ENCODE measurements at places on chromosomes 5 and 9.

GRCh38 chr9:31394015-31394473, 990.4 kb upstream of the ACO1 start:
- DNase-seq: no peak

GRCh38 chr9:132838291-132838690, 39.8 kb downstream of the AK8 start:
- no peak for DNase-seq

- DNase-seq: no peak
Observed at GRCh38 chr9:123738648-123739047, 191.3 kb downstream of the DENND1A start.

DNA sequence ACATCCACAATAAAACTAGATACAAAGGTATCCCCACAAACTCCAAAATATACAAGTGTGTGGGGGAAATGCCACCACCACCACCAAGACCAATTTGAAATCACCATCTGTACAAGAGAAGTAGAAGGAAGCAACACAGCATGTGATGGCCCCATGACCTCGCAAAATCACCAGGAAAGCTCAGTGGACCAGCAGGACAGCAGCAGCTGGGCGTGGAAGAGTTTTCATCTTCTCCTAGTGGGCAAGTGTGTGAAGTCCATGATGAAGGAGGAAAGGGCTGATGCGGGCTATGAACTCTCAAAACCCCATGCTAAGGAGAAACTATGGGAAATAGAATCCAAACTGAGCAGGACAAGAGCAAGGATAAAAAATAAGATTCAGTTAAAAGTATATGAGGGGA, 58.1 kb downstream of the GOLPH3 start:
- peak; percentile 54 for DNase-seq

DNA sequence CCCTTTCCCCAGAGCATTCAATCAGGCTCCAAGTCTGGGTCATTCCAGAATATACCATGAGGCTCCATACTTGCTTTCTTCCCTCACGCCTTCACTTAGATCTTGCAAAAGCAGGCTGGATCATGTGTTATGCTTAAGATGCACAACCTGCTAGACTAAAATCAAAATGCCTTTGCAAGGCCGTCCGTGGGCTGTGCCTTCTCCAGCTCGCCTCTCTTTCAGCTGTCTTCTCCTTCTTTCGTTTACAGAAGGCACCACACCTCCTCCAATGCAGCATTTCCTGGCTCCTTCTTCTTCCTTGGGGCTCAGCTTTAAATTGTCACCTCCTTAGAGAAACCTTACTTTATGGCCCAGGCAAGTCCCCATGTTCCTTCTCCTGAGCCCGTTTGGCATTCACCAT, 150.6 kb downstream of the ADCY2 start:
- DNase-seq: no peak

DNA sequence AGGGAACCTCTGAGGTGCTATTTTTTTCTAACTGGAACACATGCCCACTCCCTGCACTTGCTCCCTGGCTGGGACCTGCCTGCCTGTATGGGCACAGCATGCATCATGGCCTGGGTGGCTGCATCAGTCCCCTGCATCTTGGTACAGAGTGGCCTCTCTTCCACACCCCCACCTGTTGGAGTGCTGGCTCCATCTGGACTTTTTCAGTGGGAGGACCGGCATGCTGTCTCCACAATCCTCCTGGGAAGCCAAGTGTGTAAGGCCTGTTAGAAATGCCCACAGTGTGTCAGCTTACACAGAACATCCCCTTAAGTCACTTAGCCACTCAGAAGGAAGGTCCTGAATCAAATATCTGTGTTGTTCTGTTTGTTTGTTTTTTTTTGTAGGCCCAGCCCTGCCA, 102.9 kb downstream of the MARCHF3 start:
- peak; percentile 39 for DNase-seq

- DNase-seq: no peak
Observed at GRCh38 chr9:72978744-72979143, 25.9 kb upstream of the ALDH1A1 start.

DNA sequence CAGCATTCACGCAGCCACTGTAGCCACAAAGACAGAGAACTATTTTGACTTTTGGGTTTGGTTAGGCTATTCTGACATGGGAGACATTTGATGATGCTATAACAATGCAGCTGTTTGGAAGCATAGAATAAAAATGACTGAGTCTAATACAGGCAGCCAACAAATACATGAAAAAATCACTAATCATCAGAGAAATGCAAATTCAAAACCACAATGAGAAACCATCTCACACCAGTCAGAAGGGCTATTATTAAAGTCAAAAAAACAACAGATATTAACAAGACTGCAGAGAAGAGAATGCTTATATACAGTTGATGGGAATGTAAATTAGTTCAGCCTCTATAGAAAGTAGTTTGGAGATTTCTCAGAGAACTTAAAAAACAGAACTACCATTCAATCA, 107.1 kb upstream of the POC5 start:
- DNase-seq: no peak

- DNase-seq: no peak
Observed at GRCh38 chr9:16664211-16664610, 206.3 kb downstream of the BNC2 start.

- DNase-seq: no peak
Observed at GRCh38 chr9:123217128-123217654, 51.2 kb downstream of the STRBP start.

- DNase-seq: no peak
Observed at GRCh38 chr9:125752070-125752628, 5.0 kb downstream of the PBX3 start.

GRCh38 chr5:145072889-145073288, 762.3 kb downstream of the PRELID2 start:
- DNase-seq: no peak

GRCh38 chr5:173833196-173833985, 54.8 kb upstream of the CPEB4 start:
- peak; percentile 83 for DNase-seq

GRCh38 chr5:83714810-83715209, 5.8 kb downstream of the HAPLN1 start:
- no peak for DNase-seq

DNA sequence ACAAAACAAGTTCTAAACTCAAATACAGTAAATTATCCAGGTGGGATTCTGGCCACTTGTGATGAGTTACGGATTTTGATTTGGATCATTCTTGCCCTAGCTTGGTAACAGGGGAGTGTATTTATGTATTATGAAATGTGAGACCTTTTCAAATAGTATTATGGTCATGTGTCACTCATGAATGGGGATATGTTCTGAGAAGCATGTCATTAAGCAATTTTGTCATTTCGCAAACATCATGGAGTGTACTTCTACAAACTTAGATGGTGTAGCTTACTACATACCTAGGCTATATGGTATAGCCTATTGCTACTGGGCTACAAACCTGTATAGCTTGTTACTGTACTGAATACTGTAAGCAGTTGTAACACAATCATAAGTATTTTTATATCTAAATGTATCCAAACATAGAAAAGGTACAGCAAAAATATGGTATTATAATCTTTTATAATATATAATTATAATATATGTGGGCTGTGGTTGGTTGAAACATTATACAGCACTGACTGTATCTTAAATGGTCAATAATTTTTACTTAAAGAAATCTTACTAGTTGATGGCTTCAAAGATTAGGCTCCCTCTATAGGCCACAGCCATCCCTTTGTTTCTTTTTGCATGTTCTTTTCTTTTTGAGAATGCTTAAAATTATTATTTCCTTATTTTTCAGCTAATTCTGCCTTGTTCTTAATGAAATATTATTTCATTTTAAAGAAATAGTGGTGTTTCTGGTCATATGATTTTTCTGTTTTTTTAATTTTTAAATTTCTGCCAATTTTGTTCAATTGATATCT, 128.4 kb downstream of the MAST4 start:
- DNase-seq: peak; percentile 93

GRCh38 chr9:98038958-98039357, 17.6 kb upstream of the NANS start:
- DNase-seq: no peak

GRCh38 chr9:114281473-114282103, 41.3 kb upstream of the ORM1 start:
- no peak for DNase-seq

DNA sequence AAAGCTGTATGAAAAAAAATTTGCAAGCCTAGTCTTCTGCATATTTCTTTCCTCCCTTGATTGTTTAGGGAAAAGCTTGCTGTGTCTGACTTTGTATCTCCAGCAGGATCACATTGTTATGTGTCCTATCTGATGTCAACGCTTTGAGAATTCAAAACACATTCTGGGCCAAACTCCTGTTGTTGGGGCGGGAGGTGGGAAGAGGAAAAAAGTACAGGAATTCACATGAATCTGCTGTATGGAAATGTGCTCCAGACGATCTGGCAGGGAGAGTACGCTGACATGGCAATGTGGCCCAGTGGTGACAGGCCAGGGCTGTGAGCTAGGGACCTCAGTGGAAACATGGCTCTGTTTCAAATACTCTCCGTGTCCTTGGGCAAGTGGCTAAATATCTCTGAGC, 87.4 kb upstream of the GNA14 start:
- no peak for DNase-seq

DNA sequence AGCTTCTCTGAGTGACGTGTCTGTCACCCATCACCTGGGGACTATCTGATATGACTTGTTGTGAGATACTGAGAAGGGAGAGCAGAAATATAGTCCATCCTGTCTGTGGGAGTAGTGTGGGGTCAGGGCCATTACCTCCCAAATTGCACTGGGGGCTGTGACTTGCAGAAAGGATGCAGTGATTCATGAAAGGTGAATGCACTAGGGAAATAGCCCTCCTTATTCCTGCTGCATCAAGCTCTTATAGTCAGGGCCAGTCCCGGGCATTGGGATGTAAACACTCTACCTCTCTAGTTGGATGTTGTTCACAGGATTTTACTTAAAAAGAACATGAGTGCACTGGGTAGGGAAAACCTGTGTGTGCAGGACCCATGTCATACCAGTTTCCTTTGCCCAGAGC, 124.8 kb downstream of the STK32A start:
- DNase-seq: no peak

DNA sequence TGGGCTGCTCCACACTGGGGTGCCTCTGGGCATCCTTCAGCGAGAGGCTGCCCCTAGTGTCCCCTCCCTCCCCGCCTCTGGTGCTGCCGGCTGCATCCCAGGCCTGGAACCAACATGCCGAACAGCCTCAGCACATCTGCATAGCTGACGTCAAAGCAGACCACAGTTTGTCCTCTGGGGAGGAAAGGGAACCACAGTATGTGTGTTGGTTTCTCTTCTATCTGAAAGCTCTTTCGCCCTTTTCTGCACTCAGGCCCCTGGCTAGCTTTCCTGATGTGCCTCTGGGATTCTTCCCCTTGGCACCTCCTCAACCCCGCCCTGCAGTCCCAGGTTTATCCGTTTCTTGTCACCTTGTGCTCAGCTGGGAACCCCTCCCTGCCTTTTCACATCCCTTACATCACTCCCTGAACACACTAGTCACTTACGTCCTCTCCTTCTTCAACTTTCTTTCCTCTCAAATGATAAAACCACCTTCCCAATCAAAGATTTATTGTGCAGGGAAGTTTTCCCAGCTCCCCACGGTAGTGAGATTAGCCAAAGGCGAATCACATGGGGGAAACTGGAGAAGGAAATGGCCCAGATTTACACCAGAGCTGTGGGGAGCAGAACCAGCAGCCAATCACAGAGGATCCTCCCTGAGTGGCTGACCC, 35.5 kb upstream of the B4GALT1 start:
- DNase-seq: peak; percentile 17

DNA sequence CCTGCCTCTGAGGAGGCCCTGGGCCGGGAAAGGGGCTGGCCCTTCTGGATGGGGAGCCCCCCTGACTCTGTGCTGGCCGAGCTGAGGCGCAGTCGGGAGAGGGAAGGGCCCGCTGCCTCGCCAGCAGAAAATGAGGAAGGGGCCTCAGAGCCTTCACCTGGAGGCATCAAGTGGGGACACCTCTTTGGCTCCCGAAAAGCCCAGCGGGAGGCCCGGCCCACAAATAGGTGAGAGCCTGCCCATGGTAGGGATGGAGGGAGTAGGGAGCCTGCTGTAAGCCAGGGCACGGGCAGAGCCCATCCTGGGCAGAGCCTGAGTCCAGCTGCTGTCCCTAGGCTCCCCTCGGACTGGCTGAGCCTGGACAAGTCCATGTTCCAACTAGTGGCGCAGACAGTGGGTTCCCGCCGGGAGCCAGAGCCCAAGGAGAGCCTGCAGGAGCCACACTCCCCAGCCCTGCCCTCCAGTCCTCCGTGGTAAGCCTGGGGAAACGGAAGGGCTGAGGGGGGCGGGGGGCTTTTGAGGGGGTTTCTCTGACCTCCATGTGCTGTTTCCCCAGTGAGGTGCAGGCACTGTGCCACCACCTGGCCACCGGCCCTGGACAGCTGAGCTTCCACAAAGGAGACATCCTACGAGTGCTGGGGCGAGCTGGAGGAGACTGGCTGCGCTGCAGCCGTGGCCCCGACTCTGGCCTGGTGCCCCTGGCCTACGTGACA, 44.3 kb upstream of the TESK1 start:
- DNase-seq: no peak

DNA sequence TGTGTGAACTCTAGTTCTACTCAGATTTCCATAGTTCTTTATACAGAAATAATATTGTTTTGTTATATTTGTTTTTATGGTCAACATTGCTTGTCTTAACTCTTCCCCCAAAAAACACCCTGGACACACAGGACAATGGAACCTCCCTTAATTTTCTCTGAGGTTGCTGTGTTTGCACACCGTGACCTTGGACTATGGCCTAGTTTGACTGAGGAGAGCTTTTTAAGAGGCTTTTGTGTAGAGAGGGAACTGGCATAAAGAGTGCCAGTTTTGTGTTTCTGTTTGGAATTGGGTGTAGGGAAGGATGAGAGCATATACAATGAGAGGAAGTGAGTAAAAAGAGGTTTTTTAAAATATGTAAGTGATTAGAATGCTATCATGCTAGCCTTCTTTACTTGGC, 101.1 kb upstream of the MEF2C start:
- DNase-seq: no peak

GRCh38 chr9:928363-929042, 48.0 kb upstream of the DMRT3 start:
- peak; percentile 4 for DNase-seq

GRCh38 chr5:88883836-88884607, 1.0 kb upstream of the MEF2C start:
- peak; percentile 53 for DNase-seq

- DNase-seq: peak; percentile 86
Observed at GRCh38 chr9:124758061-124758460, 13.1 kb downstream of the NR6A1 start.

DNA sequence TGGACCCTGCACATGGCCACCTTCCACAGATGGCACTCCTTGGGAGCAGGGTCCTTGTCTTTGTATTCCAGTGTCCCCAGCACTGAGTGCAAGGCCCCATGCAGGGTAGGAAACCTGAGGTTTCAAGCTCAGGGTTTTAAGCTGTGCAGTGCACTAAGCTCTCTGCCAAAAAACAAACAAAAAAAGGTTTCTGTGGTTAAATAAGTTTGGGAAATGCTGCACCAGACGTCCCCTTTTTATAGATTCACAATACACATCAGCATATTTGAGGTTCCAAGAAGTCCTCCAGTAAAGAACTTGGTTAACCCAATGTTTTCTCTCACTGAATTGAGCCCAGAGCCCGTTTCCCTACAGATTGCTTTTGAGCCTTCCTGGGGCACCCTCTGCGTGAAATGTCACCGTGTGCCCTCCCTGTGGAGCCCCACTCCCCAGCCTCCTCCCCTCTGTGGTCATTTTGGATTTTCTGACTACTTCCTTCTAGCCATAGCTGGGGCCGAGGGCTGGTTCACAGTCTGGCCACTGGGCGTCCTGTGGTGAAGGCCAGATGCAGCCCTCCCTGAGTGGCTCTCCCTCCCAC, 17.1 kb downstream of the DELE1 start:
- DNase-seq: peak; percentile 54

Measured in inflammatory macrophage (primary cell).